ENCODE measurements at places on chromosomes 4 and X. TPM values are rescaled to one million over a fixed set of nuclear protein-coding genes. Genes with fewer than 3 reads are reported as not detected.

The ADH1C gene
- total RNA-seq: 3.7 TPM

- H3K36me3 ChIP-seq: no peaks in the 10 kb centered on the region
- H3K27ac ChIP-seq: no peak overlapping the region
- H3K27me3 ChIP-seq: no peaks in the 10 kb centered on the region
- no peaks in the 10 kb centered on the region for H3K4me1 ChIP-seq
- no peak overlapping the region for H3K4me3 ChIP-seq
These were observed 2366.3 kb downstream of the PCDH7 start for GRCh38 chr4:33086331-33086925.

DNA sequence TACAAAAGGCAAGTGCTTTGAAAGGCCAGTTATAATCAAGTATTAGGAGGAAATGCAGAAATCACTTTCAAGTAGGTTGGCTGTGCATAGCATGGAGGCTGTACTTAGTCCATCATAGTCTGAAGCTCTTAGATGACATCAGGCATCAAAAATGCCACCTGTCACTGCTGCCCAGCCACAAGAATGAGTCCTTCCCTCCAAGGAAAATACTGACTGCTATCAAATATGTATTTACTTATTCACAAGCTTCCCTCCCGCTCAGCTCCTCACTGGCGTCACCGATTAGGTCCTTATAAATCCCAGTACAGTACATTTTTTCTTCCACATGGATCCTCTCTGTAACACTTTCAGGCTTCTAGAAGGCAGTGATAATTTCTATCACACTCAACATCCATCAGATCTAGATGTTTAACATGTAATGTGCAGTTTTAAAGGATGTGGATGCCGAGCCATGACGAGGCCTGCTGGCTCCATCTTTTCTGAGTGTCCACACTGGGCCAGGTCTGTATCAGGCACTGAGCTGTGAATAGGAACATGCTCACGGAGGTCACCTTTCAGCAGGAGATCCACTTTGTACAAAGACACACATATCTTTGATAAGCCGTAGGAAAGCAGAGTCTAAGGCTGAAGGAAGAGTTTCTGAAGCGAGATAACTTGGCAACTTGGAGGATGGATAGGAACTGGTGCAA is 121.9 kb downstream of the PALLD start:
- no peaks in the 10 kb centered on the region for H3K27me3 ChIP-seq
- DNase-seq: no peak
- no peaks in the 10 kb centered on the region for H3K36me3 ChIP-seq
- no peak overlapping the region for H3K4me3 ChIP-seq
- H3K27ac ChIP-seq: no peak overlapping the region

DNA sequence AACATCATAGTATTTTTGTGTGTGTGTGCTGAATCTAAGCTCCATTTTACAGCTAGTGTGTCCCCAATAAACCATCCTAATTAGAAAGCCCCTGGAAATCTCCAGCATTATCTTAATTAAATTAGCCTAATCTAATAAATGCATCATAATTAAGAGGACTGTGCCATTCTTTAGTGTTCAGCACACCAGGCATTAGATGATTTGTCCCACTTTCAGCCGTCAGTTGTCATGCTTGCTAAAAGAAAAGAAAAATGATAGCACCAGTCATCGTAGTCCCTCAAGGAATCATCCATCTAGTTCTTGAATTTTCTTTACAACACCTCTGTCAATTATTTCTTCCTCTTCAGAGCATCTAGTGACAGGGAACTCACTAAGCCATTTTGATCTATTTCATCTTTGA is 155.9 kb downstream of the PALLD start:
- H3K27me3 ChIP-seq: no peaks in the 10 kb centered on the region
- no peak overlapping the region for H3K4me3 ChIP-seq
- peaks cover 4% of the 10 kb centered on the region for H3K4me1 ChIP-seq
- no peak for DNase-seq
- H3K36me3 ChIP-seq: no peaks in the 10 kb centered on the region

- DNase-seq: no peak
- H3K36me3 ChIP-seq: no peaks in the 10 kb centered on the region
- H3K4me3 ChIP-seq: no peak overlapping the region
- no peaks in the 10 kb centered on the region for H3K27me3 ChIP-seq
- H3K4me1 ChIP-seq: no peaks in the 10 kb centered on the region
These were observed 69.2 kb downstream of the ZNF732 start for GRCh38 chr4:236028-236427.

The SOX3 gene
- not detected for total RNA-seq

The TCEAL7 gene
- total RNA-seq: 22.1 TPM

DNA sequence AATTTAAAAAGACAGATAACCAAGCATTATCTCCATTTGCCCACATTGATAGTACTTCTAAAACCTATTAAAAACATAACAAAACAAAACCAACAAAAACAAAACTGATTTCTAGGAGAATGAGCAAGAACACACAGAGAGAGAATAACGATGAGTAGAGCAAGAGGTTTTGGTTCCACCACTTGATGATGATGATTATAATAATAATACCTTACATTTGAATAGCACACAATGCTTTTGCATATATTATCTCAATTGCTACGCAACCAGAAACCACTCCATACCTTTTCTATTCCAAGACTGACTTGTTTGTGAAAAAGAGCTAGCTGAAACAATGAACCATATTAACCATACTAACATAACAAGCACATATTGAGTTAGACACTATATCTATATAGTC is 1090.9 kb downstream of the SH3BGRL start:
- H3K4me3 ChIP-seq: no peak overlapping the region
- H3K27ac ChIP-seq: no peak overlapping the region
- no peaks in the 10 kb centered on the region for H3K4me1 ChIP-seq
- no peak for DNase-seq
- H3K36me3 ChIP-seq: no peaks in the 10 kb centered on the region

DNA sequence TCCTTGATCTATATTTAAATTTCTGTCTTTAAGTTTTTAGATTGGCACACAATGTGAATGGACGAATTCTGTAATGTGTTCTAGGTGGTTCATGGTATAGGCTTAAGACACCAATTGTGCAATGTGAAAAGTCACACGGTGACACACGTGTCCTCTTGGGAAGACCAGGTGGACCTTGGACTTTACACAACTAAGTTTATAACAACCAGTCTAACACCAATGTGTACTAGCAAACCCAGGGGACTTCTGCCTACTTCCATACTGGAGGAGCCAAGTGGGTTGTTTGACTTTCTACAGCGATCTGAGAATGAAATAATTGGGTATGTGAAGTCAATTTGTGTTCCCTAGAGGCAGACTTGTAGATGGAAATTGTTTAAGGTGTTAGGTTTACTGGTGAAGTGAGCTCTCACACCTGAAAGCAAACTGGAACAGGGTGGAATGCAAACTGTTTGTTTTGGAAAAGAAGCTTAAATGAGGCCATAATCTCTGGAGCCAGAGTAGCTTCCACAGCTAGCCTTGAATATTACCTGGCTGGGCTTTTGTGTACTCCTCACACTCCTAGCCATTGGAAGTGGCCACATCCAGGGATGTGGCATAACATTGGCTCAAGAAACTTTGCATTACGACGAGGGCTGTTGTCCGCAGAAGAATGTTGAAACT is 45.9 kb upstream of the WDR1 start:
- H3K27me3 ChIP-seq: no peaks in the 10 kb centered on the region
- no peak overlapping the region for H3K27ac ChIP-seq
- no peaks in the 10 kb centered on the region for H3K4me1 ChIP-seq
- DNase-seq: no peak

- no peaks in the 10 kb centered on the region for H3K4me1 ChIP-seq
- H3K36me3 ChIP-seq: no peaks in the 10 kb centered on the region
- no peak for DNase-seq
- no peak overlapping the region for H3K4me3 ChIP-seq
These were observed 158.9 kb upstream of the MAB21L2 start for GRCh38 chr4:150423074-150423473.

DNA sequence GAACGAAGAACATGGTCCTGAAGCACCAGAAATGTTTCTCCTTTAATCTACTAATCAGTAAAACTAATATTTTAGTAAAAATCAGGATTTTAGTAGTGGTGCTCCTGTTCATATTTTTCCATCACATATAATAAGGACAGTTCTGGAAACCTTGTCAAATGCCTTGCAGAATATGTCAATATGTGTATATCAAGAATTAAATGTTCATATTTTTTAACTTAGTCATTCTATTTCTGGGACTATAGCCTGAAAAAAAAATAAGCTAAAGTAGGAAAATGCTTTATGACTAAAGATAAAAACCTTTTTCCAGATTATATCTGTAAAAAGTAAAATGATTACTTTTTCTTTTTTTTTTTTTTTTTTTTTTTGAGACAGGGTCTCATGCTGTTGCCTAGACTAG is 65.1 kb downstream of the MAB21L2 start:
- H3K36me3 ChIP-seq: no peaks in the 10 kb centered on the region
- H3K4me1 ChIP-seq: no peaks in the 10 kb centered on the region
- H3K27ac ChIP-seq: no peak overlapping the region
- H3K4me3 ChIP-seq: no peak overlapping the region
- no peaks in the 10 kb centered on the region for H3K27me3 ChIP-seq

All from ovary (tissue), 10 donors.